Suprapubic skin (tissue), 4 donors: ENCODE measurements at places on chromosomes 12 and 14. TPM values are rescaled to one million over a fixed set of nuclear protein-coding genes. Genes with fewer than 3 reads are reported as not detected.

HOXC5 gene
- 3.5 TPM for total RNA-seq

RPL41 gene
- total RNA-seq, result 6,346 TPM

SLC8B1 gene
- total RNA-seq, result 70.2 TPM

DDX23 gene
- 62.6 TPM for total RNA-seq

SIX6 gene
- total RNA-seq, result not detected

DNA sequence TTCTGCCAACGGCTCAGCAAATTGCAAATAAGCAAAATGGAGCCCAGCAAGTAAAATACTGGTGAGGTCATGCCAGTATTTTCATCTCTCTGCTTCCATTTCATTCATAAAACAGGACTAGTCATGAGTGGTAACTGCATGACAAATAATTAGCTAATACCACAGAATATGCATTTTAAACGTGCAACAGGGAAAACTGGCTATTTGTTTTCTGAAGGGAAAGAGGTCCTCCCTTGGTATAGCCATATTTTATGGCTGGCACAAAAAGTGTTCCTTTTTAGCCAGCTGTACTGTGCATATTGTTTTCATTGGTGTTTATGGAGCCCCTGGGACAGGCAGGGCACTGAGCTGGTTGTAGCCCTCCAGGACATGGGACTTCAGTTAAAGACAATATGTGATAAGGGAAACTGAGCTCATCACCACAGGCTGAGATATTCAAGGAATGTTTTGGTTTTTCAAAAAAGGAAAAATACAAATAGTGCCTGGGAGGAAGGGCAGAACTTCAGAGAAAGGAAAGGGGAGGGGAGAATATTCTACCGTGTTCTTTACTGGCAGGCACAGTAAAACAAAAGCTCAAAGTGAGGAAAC is 26.1 kb upstream of the FOXN3 start:
- no peak for DNase-seq
- H3K27me3 ChIP-seq, result no peaks in the 10 kb centered on the region
- H3K4me1 ChIP-seq, result peaks cover 10% of the 10 kb centered on the region
- no peaks in the 10 kb centered on the region for H3K36me3 ChIP-seq
- no peak overlapping the region for H3K4me3 ChIP-seq

GRCh38 chr12:49973361-49973830 is 649 bp downstream of the AQP6 start:
- H3K27ac ChIP-seq, result no peak overlapping the region
- H3K4me1 ChIP-seq, result peaks cover 8% of the 10 kb centered on the region
- peaks cover 13% of the 10 kb centered on the region for H3K27me3 ChIP-seq
- H3K36me3 ChIP-seq, result no peaks in the 10 kb centered on the region

DNA sequence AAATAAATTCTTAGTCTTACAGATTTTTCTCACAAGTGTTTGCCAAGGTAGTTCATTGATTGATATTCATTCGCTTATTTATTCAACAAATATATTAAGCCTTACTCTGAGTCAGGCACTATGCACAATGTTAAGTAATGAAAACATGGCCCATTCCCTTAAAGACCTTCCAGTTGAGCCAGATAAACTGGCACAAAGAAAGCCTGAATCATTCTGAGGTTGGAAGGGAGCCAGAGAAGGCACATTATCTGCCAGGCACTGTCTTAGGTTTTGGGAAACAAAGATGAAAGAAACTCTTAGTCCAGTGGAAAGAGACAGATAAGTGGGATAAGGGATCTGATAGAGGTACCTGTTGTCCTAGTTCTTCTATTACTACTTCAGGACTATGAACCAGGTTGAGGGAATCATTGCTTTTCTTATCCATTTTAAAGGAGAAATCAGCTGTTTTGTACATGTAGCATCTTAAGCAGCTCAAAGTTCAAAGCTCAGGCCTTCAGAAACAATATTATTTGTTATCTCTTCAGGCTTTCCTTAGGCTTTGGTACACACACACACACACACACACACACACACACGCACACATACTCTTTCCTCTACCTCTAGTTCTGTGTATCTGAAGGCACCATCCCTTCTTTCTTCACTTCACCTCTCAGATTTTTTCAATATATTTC is 27.0 kb downstream of the PDE6H start:
- no peaks in the 10 kb centered on the region for H3K36me3 ChIP-seq
- H3K27me3 ChIP-seq, result no peaks in the 10 kb centered on the region
- H3K4me1 ChIP-seq, result peaks cover 23% of the 10 kb centered on the region
- no peak overlapping the region for H3K27ac ChIP-seq
- no peak for DNase-seq

DNA sequence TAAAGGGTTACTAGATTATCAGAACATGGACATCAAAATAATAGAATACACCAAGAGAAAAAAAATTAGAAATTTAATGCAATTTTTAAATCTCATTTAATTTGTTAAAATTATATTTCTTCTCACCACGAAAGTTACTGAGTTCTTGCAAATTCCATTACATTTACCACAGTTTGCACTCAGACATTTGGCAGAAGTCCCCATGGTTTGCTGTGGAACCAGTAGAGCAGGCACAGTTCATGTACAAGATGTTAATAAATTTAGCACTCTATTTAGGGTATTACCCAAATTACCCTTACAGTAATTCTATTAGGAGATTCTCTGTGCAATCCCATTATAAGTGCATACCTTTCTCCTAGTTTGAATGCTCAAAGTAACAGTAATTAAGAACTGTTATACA is 9.7 kb downstream of the SCN8A start:
- no peaks in the 10 kb centered on the region for H3K4me1 ChIP-seq
- no peak for DNase-seq
- H3K27me3 ChIP-seq, result peaks cover 4% of the 10 kb centered on the region
- no peak overlapping the region for H3K4me3 ChIP-seq

GRCh38 chr12:11840366-11840765 is 190.9 kb downstream of the ETV6 start:
- no peak overlapping the region for H3K4me3 ChIP-seq
- peaks cover 20% of the 10 kb centered on the region for H3K4me1 ChIP-seq
- DNase-seq, result no peak
- no peaks in the 10 kb centered on the region for H3K27me3 ChIP-seq
- no peak overlapping the region for H3K27ac ChIP-seq
- H3K36me3 ChIP-seq, result peaks cover 22% of the 10 kb centered on the region

- peak overlapping the region; percentile 43 for H3K27ac ChIP-seq
- DNase-seq, result no peak
- peaks cover 15% of the 10 kb centered on the region for H3K4me1 ChIP-seq
- H3K27me3 ChIP-seq, result no peaks in the 10 kb centered on the region
Observed at GRCh38 chr12:1666215-1666614, 24.7 kb upstream of the ADIPOR2 start.

GRCh38 chr14:22803687-22803974 is 11.6 kb downstream of the SLC7A7 start:
- H3K27me3 ChIP-seq, result no peaks in the 10 kb centered on the region
- H3K36me3 ChIP-seq, result no peaks in the 10 kb centered on the region

- peaks cover 37% of the 10 kb centered on the region for H3K4me1 ChIP-seq
- H3K36me3 ChIP-seq, result peaks cover 4% of the 10 kb centered on the region
- no peak for DNase-seq
- H3K27ac ChIP-seq, result peak overlapping the region; percentile 98
- no peaks in the 10 kb centered on the region for H3K27me3 ChIP-seq
Observed at GRCh38 chr14:60093606-60094005, 1.9 kb downstream of the PCNX4 start.

- H3K36me3 ChIP-seq, result no peaks in the 10 kb centered on the region
- H3K27me3 ChIP-seq, result no peaks in the 10 kb centered on the region
- no peak for DNase-seq
- H3K4me3 ChIP-seq, result no peak overlapping the region
Observed at GRCh38 chr14:87756661-87757060, 236.3 kb downstream of the GALC start.

GRCh38 chr12:121190523-121191031 is 19.4 kb upstream of the P2RX4 start:
- H3K4me1 ChIP-seq, result peaks cover 5% of the 10 kb centered on the region
- H3K4me3 ChIP-seq, result no peak overlapping the region
- DNase-seq, result no peak
- peak overlapping the region; percentile 40 for H3K27ac ChIP-seq
- H3K27me3 ChIP-seq, result no peaks in the 10 kb centered on the region

- H3K4me1 ChIP-seq, result no peaks in the 10 kb centered on the region
- H3K27me3 ChIP-seq, result no peaks in the 10 kb centered on the region
- no peak for DNase-seq
- no peak overlapping the region for H3K4me3 ChIP-seq
Observed at GRCh38 chr12:21910657-21911056, 30.6 kb downstream of the ABCC9 start.

- DNase-seq, result no peak
- H3K36me3 ChIP-seq, result no peaks in the 10 kb centered on the region
- no peaks in the 10 kb centered on the region for H3K27me3 ChIP-seq
- H3K27ac ChIP-seq, result no peak overlapping the region
- peaks cover 18% of the 10 kb centered on the region for H3K4me1 ChIP-seq
Observed at GRCh38 chr12:112380663-112381405, 1.4 kb downstream of the HECTD4 start.
